Caco-2 (cell line): ENCODE measurements at places on chromosomes 2 and 18. TPM values are rescaled to one million over a fixed set of nuclear protein-coding genes. Genes with fewer than 3 reads are reported as not detected.
A peak's percentile ranks its signal among the peaks of the same experiment; 100 is the strongest.

DNA sequence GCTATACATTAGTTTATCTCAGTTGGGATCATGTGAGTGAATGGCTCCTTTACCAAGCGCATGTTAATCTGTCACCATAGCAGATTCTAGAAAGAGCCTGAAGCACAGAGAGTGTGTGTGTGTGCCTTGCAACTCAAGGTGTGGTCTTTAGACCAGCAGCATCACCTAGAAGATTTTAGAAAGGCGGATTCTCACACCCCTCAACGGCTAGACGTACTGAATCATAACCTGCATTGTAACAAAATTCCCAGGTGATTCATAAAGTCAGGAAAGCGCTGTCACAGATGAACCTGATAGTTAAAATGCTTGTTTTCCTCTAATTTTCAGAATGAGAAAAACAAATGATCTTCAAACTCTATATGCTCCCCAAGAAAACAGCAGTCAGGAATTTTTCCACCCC lies 45.5 kb upstream of the MAPRE2 start:
- no peak for DNase-seq

DNA sequence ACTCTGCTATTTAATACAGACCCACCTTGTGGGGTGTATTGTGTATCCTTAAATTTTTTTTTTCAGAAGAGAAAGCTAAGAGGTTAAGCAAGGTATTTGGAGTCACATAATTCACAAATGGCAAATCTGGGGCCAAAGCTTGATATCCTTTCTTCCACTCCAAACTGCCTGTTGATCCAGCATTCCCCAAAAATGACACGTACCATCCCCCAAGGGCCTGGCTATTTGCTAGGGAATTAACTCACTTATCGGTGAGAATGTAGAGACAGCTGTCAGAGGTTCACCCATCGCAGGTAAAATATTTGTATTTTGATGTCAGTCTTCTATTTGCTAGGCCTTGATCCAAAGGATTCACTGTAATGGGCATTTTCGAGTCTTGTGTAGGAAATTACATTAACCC lies 103.6 kb upstream of the FZD7 start:
- DNase-seq: no peak

- no peak for DNase-seq
These were observed 31.3 kb upstream of the SNED1 start for GRCh38 chr2:240966906-240967680.

- DNase-seq: peak; percentile 22
These were observed 370.8 kb downstream of the DSEL start for GRCh38 chr18:67145586-67146292.

DNA sequence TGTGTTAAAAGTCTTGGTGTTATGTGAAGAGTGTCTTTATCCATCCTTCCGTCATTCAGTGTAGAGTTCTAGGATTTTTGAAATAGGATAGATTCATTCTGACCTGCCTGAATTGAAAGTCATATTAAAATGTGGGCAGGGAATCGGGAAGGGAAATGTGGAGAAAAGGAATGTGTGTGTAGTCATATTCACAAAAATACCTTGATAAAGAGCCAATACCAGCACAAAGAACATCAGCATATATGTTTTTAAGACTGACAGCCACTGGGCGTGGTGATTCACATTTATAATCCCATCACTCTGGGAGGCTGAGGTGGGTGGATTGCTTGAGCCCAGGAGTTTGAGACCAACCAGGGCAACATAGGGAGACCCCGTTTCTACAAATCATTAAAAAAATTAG lies 188.1 kb downstream of the CAMKMT start:
- no peak for DNase-seq

DNA sequence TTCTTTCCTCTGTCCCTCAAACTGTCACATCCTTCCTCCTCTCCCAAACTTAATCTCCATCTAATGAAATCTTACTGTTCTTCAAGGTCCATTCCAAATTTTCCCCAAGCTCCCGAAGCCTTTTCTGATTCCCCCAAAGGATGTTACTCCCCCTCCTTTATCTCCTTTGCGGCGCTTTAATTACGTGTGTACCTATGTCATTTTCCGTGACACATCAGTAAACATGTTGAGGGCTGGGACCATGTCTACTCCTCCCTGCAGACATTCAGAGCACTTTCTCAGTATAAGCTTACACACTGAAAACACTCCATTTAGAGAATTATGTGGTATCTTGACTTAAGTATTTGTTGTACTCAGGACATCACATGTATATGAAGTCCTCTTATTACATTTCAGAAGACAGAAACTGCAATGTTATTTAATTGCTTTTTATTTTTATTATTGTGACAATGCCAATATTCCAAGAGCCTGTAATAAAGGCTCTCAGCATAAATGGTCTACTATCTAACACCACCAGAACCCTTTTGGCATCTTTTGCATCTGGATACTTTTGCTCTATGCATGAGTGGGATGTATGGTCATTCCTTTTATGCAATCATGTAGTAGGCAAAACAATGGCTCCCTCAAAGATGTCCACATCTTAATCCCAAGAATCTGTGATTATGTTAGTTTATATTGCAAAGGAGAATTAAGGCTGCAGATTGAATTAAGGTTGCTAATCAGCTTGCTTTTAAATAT lies 1.8 kb downstream of the NMI start:
- DNase-seq: no peak

- no peak for DNase-seq
These were observed 90.7 kb downstream of the NRP2 start for GRCh38 chr2:205772983-205773382.

DNA sequence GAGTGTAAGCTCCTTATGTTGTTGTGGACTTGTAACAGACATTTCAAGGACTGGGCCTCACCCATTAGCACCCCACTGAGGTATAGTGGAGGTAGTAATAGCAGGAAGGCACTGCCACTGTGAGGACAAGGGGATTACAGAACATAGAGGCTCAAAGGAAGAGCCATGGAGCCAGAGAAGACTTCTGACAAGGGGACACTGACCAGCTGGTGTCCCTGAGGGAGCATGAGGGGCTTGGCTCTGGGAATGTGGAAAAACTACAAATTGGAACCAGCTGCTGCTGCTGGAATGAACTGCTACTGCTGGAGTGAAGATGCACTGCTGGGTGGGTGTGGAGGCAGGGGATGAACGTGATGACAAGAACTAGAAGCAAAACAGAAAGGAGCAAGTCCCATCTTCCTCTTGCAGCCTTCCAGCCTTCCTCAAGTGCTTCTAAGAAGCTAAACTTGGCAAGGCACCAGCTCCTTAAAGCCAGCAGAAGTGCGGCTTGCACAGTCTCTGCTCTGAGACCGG lies 167.3 kb upstream of the NOSTRIN start:
- DNase-seq: no peak

DNA sequence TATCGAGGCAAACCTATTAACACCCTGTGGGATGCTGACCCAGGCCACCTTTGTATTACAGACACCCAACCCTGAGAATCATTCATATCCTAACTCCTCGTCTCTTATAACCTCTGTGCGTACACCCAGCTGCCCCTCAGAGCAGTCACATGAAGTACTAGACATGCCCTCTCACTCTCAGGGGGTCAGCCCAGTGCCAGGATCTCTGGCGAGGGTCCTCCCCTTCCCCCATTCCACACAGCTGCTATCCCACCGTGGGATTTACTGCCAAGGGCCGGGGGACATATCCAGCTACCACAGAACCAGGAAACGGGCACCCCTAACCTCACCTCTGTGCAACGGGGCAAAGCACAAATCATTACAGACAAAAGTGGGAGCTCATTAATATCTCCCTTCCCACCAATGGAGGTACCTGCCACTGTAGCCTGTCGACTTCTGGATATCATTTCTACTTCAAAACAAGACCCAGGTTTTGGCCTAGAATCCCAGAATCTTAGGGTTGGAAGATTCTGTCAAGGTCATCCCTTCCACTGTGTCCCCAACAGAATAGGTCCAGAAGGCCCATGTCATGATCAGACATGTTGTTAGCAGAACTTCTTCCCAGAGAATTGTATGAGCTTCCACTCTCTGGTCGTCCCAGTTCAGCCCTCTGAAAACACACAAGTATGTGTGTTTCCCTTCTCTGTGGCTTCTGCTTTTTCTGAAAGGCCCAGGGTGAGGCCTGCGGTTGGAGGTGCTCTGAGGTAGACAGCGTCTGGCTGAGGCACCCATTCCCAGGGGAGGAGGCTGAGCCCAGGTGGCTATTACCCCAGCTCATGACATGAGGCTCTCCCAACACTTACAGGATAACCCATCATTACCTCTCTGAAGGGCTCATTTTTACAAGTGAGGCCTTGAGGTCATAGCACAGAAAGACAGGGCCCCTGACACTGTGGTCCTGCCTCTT lies 1.7 kb downstream of the TMBIM1 start:
- DNase-seq: no peak

GRCh38 chr2:7189106-7189505 lies 271.9 kb downstream of the RNF144A start:
- DNase-seq: no peak

GRCh38 chr2:85327160-85327821 lies 498 bp downstream of the TGOLN2 start:
- peak; percentile 36 for DNase-seq

GRCh38 chr2:161068670-161069069 lies 91.6 kb upstream of the TANK start:
- DNase-seq: no peak

- DNase-seq: no peak
These were observed 116.8 kb downstream of the CTAGE1 start for GRCh38 chr18:22300665-22301636.

DNA sequence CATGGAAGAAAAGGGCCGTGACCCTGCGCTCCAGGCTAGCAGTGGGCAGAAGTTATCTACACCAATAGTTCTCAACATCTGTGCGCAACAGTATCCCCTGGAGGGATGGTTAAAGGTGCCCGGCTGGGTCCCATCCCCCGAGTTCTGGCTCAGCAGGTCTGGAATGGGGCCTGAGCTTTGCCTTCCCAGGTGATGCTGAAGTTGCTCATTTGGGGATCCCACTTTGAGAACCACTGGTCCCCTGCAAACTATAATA lies 31.1 kb downstream of the DNMT3A start:
- DNase-seq: no peak

- DNase-seq: no peak
These were observed 31.0 kb upstream of the GALNT3 start for GRCh38 chr2:165825041-165825440.

DNA sequence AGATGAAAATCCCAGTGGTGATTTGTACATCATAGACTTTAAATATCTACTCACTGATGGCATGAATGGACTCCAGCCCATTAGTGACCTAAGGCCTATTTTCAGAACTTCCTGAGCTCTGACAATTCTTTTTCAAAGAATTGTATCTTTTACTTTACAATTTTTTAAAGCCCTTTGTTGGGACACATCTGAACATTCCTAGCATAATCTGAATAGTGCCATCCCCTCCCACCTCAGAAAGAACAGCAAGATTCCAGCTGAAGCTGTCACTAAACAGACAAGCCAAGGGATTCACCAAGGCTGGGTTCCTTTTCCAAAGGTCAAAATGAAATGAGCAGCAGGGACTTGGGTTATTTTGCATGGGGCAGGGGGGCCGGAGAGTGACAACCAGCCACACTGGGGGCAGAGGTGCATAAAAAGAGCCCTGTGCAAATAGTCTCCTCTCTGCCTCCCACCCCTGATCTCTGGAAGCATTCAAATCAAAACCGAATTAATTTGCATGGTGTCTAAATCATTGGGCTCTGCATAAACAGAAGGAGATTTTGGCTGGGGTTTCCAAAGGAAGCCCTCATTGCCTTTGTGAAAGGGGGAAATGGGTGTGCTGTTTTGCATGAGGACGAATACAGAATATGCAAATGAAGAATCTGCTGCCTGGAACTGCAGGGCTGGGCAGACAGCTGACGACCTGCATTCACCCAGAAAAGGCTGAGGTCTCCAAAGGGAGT lies 17.2 kb downstream of the EPHA4 start:
- peak; percentile 60 for DNase-seq

GRCh38 chr2:240965296-240965904 lies 33.0 kb upstream of the SNED1 start:
- no peak for DNase-seq

DNA sequence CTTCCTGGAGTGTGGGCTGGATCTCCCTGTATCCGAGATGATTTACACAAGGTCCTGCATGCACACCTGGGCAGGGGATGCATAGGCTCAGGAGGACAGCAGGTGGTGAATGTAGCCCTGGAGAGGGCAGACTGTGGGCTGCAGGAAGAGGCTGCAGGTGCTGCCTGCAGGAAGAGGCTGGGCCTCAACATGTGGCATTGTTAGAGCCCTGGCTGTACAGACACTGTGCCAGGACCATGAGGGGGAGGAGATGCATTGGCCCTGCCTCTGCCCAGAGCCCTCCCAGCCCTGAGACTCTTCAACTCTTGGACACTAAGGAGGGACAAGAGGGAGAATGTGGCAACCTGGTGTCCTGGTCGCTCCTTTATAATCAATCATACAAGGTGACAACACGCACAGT lies 392.8 kb downstream of the TNS1 start:
- DNase-seq: no peak

DNA sequence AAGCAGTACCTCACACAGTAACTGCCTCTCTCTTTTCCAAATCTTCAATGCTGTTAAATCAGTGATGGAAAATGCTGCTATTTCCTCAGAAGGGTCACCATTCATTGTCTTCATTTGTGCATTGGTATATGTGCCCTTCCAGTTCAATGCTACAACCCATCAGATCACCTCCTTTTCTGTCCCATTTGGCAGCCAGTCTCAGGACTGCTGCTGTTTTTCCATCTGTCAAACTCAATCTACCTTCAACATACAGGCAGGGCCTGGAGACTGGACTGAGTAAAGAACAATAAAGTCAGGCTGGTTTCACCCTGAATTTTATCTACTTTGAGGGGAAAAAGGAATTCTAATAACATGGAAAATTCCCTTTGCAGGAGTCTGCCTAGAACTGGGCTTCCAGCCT lies 17.9 kb downstream of the ZNF385B start:
- no peak for DNase-seq

DNA sequence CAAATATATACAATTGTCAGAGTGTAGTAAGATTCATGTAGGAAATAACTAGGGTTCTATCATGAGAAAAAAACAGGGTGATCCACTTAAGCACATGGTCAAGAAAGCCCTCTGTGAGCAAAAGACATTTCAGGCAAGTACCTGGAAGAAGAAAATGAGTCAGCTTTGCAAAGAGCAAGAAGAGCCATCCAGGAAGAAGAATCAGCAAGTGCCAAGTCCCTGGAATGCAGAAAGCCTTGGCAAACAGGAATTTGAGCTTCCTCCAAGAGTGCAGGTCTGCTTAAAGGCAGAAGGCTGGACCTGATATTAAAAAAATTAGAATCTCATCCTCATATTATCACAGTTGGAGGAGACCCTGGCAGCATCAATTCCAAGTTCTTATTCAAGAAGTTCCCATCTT lies 188.5 kb upstream of the CELF4 start:
- no peak for DNase-seq

- no peak for DNase-seq
These were observed 2.7 kb upstream of the SIX2 start for GRCh38 chr2:45011621-45012602.

Gene ABCG8
- 0.12 TPM in 1 of 2 replicates, not detected in the other for total RNA-seq

Gene ACTG2
- 2.6 and 5.7 TPM in 2 replicates for total RNA-seq

Gene RBKS
- total RNA-seq: 7.1 and 7.4 TPM in 2 replicates

Gene KIF5C
- 1.1 and 1.5 TPM in 2 replicates for total RNA-seq

Gene RAB17
- 60.9 and 61.5 TPM in 2 replicates for total RNA-seq

Gene VWA3B
- not detected in 2 replicates for total RNA-seq

Gene CTAGE1
- not detected in 2 replicates for total RNA-seq

Gene MEP1B
- not detected in 2 replicates for total RNA-seq
